Endothelial cell (in vitro differentiated cells): ENCODE measurements at places on chromosomes 3 and 15.

- no peak for DNase-seq
Observed at GRCh38 chr3:156390846-156391245, 164.1 kb downstream of the SSR3 start.

DNA sequence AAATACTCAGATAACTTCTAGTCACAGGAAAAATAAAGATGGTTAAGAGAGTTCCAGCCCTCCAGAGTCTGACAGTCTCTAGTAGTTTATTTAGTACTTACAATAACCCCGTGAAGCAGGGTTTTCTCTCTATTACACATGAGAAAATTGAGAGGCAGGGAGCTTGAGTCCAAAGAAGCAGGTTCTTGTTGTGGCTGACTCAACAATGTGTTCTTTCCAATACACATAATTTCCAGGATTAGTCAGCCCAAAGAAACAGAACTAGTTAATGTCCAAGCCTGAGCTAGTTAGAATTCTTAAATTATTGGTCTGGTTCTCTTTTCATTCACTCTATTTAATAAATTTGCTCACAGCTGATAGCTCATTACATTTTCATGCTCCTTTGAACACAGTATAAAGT lies 49.9 kb downstream of the ALDH1A2 start:
- no peak for DNase-seq

DNA sequence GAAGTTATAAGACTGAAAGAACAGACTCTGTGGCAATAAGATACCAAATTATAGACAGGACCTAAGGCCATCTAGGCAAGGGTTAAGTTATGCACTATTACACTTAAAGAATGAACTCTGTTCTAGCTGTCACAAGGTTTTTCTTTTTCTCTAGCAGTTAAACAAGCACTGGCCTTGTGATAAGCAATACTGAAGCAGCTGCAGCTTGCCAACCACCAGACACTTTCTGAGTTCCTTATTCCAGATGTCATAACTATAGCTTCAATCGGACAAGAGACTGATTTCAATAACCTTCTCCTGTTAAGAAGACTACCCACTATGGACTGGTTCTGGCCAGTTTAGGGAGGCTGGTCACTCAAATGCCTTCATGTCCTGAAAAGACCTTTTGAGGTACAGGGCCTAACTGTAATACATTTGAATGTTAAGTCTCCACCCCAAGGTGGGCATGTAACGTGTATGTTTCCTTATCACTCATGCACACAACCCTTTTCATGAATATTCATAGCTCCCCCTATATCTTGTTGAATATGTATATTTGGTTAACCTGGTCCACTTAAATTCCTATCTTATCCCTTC lies 85.8 kb downstream of the CFAP20DC start:
- no peak for DNase-seq

DNA sequence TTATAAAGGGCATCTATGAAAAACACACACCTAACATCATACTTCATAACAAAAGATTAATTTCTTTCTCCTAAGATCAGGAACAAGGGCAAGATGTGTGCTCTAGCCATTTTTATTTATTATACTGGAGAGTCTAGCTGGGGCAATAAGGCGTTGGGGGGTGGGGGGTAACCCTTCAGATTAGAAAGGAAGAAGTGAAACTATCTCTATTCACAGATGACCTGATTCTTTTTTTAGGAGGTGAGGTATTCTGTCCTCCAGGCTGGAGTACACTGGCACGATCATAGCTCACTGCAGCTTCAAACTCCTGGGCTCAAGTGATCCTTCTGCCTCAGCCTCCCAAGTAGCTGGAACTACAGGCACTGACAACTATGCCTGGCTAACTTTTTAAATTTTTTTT lies 89.5 kb upstream of the MANF start:
- DNase-seq: no peak

- DNase-seq: no peak
Observed at GRCh38 chr15:38454696-38455090, 766 bp downstream of the FAM98B start.

GRCh38 chr3:44495636-44496415 lies 18.4 kb upstream of the ZNF445 start:
- DNase-seq: no peak

DNA sequence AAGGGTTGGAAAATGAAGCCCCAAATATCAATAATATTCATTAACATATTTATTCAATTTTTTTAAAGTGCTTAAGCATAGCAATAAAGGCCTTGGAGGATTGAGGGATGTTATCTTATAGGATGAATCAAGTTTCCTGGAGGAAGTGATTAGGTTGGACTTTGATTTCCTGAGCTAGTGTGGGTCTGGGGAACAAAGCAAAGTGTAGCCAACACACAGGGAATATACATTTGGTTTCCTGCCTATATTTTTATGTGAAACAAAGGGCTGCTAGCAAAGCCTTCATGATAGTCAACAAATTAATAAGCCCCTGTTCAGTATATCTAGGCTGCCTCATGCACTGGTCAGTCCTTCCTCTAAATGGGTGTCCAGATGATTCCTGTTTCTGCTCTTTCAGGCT lies 261.1 kb upstream of the IL12A start:
- DNase-seq: no peak

DNA sequence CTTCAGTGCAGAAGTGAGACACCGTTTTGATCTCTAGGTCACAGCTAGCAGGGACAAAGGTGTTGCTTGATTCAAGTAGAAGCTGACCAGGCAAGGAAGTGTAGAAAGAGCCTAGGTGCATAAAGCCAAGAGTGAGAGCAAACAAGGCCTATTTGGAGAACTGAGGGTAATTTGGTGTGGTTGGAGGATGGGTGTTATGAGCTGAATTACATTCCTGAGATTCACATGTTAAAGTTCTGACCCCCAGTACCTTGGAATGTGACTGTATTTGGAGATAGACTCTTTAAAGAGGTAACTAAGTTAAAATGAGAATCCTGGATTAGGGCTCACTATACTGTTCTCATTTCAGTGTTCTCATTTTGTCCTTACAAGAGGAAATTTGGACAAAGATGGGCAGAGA lies 191.3 kb downstream of the ZMAT3 start:
- DNase-seq: no peak

DNA sequence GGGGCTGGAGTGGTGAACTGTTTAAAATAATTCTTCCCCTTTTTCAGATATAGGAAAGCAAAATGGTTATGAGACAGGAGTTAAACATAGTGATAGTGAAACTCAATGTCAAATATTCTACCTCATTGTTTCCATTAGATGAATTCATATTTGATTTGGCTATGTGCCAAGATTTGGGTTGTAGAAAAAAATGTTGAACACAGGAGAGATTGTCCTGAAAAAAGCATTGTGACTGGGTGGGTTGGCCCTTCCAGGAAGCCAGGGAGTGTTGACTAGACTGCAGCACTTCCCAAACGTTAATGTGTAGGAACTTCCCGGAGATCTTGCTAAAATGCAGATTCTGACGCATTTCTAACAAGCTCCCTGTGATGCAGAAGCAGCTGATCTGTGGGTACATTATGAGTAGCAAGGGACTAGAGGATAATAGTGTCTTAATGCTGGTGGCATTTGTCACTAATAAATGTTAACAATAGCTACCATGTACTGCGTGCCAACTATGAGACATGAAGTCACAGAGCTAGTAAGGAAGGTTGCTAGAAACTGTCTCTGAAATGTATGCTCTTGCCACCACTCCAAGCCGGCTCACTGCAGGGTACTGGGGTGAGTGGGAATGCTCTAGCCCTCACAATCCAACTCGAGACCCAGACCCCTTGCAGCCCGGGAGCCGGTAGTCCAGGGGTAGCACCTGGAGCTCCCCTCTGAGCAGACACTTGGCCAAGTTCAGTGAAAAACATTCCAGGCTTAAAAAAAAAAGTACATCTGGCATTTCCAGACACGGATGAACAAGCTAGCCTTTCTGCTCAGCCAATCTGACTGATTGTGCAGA lies 120.6 kb downstream of the CD47 start:
- no peak for DNase-seq

DNA sequence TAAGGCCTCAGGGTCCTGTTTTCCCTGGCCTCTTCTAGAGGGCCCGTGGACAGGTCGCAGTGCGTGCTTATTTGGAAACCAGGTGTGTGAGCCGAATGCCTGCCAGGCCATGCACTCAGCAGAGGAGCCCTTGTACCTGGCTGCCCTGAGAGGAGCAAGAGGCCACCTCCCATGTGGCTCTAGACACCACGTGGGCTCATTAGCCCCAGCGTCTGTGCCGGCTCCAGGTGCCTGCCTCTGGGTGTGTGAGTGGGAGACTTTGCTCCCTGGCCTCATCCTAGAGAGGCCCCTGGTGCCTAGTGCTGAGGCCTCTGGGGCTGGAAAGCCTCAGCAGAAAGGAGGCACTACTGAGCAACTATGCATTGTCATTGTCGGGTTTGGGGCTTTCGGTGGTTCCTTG lies 50.4 kb downstream of the KLF13 start:
- DNase-seq: no peak

- DNase-seq: no peak
Observed at GRCh38 chr3:162367429-162368260, 871.0 kb downstream of the OTOL1 start.

DNA sequence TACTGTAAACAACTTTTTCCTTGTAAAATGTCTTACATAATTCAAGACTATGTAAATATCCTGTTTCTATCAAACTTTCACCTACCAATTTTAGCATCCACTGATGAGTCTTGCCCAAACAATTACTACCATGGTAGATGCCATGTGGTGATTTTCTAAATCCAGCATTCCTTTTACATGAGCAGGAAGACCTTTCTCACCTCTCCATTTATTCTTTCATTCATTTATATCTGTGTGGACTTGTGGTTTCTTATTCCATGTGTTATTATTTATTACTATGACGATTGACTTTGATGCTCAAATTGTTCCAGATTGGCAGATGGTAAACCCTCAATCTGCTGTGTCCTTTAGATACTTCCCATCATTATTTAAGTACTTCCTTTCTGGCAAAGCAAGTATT lies 62.4 kb downstream of the IFT57 start:
- no peak for DNase-seq

- peak; percentile 41 for DNase-seq
Observed at GRCh38 chr15:75202251-75203016, 752 bp downstream of the C15orf39 start.

DNA sequence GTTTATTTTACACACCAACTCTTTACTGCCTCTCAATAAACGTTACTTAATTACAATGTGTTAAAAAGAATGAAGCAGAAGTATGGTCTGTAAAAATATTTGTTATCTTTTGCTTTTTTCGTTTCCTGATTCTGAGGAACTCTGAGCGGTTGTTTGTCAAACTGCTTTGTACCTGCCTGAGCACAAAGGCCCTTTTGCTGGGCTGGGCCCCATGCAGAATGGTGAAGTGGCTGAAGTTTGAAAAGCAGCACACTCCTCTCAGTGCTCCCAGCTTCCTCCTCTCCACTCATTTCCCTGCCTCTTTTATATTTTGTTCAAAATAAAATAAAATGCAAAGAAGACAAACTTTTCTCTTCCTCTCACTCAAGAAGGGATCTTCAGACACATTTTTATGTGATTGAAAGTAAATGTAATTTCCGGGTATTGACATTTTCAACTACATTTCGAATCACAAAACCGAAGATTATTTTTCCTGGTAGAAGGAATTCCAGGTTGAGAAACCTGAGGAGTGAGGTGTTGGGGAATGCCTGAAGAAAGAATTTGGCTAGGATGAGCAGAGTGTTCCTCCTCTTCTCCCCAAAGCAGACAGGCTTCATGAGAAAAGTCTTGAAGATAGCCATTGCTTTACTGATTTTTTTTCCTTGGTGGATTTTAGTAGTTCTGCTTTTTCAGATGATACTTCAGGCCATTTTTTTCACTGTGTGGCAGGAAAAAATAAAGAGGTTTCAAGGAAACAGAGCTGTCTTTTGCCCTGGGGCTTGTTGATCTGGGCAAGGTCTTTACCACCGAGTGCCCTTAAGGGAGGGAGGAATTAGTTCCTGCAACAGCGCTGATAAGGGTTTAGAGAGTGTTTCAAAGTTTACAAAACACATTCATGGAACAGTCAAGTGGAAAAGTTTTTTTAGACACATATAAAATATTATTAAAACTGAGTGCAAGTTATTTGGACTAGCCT lies 229.8 kb downstream of the NFKBIZ start:
- DNase-seq: no peak

- DNase-seq: no peak
Observed at GRCh38 chr3:1929788-1930414, 168.8 kb upstream of the CNTN4 start.

GRCh38 chr3:134772011-134772410 lies 23.0 kb upstream of the EPHB1 start:
- DNase-seq: no peak

DNA sequence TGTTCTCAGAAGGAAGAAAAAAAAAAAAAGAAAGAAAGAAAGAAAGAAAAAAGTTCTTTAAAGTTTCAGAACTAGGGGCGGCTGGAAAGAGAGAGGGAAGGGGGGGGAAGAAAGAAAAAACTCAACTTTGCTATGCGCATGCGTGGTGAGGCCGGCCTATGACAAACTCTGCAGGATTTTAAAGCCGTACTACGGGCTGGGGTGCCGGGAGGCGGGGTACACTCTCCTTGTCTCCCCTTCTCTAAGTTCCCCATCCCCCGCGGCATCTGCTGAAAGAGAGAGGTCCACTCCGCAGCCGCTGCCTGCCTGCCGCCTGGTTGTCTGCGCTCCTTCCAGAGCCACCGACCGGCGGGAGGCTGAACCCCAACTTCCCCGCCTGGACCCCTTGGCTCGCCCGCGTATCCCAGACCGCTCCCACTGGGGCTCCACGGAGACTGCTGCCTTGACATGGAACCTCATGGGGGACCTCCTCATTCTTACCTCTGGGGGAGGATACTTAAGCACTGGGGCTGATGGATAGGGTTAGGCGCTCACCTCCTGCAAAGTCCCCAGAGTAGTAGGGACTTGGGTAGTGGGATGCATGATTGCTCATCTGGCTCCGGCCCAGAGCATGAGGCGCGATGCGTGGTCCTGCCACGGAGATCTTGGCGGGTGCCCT lies 1.4 kb upstream of the WNT5A start:
- DNase-seq: peak; percentile 40

GRCh38 chr3:13662238-13662847 lies 113.4 kb downstream of the FBLN2 start:
- no peak for DNase-seq

GRCh38 chr3:46484911-46485778 lies 12.6 kb upstream of the RTP3 start:
- DNase-seq: no peak

DNA sequence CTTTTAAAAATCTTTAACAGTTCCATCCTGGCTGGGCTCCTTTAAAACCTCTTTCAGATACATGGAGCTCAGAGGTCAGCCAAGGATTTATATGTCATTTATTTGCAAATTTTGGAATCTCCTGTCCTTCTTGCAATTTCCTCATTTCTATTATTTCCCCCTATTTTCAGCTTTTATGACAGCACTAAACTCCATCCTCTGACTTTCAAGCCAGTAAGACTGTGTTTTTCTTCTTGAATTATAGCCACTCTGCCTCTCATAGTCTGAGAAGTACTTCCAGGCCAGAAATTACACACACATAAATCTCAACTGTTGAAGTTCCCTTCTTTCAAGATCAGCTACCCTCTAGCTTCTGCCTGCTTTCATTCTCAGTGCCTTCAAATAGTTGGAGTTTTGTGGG lies 73.2 kb downstream of the IQCH start:
- DNase-seq: no peak

DNA sequence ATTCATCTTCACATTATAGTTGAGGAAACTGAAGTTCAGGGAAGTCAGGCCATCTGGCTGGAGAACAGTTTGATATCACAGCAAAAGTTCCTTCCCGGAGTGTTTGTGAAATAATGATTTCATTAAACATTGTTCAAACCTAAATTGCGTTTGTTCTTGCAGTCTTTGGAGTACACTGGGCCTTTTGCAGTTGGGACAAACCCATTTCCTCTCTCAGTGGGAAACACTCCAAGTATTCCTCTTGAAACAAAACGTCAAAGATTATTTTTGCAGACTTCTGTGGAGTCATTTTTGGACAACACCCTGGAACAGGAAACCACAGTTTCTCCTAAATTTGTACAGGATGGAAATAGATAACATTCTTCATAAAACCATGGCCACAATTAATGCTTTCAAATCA lies 287.5 kb downstream of the PTPRG start:
- DNase-seq: no peak
